ENCODE measurements at places on chromosomes 11 and 22.

GRCh38 chr11:128845334-128845780, 21.7 kb downstream of the KCNJ1 start:
- no peak for DNase-seq

DNA sequence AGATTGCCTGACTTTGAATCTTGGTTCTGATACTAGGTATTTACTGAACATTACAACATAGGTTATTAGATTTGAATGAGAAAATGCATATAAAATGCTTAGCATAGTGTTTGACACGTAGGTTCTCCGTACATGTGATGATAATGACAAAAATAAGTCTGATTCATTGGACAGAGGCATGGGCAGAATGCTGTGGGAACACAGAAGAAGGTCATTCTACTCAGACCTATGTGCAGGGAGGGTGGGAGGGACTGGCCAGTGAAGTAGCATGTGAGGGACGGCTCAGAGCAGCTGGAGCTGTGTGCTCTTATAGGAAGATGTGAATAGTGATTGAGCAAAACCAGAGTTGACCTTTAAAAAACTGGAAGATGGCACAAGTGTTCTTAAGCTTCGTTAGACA, 256.8 kb upstream of the RAG2 start:
- DNase-seq = no peak

GRCh38 chr11:113148652-113149051, 165.7 kb upstream of the TTC12 start:
- no peak for DNase-seq

GRCh38 chr22:42156121-42156520, 25.5 kb upstream of the CYP2D6 start:
- DNase-seq = no peak

DNA sequence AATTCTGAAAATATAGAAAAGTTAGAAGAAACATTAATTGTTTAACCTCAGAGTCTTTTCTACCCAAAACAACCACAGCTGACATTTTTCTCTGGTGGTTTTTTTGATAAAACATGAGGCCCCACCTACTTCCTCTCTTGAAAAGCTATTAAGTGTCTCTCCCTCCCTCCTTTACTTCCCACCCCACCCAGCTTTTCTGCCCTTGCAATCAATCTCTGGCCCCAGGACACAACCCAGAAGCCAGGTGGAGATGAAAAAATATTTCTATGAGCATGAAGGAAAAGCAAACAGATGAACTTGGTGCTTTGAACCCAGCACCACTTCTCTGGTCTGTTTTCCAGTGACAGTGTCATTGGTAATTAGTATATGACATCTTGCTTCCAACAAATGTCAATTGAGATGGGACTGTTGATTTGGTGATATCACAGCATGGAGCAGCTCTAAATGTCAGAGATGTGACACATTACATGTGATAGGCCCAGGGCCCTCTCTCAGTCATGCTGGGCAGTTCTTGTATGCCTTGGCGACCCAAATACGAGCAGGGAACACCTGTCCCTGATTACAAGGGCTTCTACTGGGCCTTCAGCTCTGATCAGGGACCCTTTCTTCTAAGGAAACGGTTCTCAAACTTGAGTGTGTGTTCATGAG, 23.9 kb upstream of the TMPRSS13 start:
- DNase-seq = peak; percentile 34

- DNase-seq = no peak
Observed at GRCh38 chr11:14417186-14417585, 58.2 kb upstream of the RRAS2 start.

GRCh38 chr11:14789879-14790484, 102.0 kb downstream of the CYP2R1 start:
- DNase-seq = no peak

GRCh38 chr11:6393989-6394670, 3.9 kb downstream of the SMPD1 start:
- DNase-seq = no peak

DNA sequence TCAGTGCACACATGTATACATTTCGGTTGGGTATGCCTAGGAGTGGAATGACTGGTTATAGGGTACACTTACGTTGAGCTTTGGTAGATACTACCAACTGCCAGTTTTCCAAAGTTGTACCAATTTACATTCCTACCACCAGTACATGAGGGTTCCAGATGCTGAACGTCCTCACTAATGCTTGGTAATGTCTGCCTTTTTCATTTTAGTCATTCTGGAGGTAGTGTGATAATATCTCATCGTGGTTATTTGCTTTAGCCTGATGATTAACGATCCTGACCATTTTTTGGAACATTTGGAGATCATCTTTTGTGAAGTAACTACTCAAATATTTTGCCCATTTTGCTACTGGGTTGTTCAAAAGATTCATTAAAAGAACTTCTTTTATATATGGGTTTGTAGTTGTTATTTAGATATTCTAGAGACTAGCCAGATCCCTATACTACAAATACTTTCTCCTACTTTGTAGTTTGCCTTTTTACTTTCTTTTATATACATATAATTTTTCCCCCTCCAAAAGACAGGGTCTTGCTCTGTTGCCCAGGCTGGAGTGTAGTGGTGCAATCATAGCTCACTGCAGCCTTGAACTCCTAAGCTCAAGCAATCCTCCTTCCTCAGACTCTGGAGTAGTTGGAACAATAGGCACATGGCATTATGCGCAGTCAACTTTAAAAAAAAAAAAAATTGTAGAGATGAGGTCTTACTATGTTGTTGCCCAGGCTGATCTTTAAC, 62.1 kb downstream of the RBFOX2 start:
- no peak for DNase-seq

DNA sequence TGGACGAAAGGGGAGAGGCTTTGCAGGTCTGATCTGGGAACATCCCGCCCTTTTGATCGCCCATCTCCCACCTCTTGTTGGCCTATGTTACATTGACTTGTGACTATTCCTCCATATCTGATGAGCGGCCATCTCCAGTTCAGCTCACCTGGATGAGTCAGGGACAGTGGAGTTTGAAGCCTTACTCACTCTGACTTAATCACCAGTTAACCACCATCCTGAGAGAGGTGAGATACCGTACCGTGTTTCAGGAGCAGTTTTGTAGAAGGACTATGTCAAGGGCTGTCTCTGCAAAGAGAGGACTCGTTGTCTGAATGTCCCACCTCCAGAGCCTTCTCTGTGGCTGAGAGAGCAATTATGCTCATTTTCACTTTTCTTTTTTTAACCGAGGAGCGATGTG, 771.7 kb downstream of the NTM start:
- no peak for DNase-seq

GRCh38 chr11:119673759-119674336, 55.2 kb downstream of the NECTIN1 start:
- DNase-seq = no peak

- no peak for DNase-seq
Observed at GRCh38 chr11:27361649-27362431, 1.2 kb downstream of the CCDC34 start.

GRCh38 chr11:10048350-10048749, 245.7 kb downstream of the SBF2 start:
- DNase-seq = no peak

DNA sequence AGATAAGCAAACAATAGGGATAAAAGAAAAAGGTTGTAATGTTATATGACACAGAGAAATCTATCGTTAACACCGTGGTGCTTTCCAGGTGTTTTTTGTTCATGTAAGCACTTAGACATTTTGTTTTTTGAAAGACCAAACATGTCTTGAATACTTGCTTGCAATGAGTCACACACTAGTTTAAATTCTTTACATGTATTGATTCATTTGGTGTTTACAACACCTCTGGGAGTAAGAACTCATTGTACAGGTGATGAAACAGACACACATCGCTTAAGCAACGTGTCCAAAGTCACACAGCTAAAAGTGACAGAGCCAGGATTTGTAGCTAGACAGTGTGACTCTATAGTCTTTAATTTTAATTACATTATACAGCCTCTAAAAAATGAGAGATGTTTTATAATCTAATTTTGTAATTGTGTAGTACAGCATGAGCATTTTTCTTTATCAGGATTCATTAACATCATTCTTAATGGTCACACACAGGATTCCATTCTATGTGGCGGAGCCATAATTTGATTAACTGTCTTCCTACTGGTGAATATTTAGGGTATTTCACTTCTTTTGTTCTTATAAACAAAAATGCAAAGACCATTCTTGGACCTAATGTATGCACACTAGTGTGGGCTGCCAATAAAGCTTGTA, 148.8 kb downstream of the DBX1 start:
- DNase-seq = no peak

DNA sequence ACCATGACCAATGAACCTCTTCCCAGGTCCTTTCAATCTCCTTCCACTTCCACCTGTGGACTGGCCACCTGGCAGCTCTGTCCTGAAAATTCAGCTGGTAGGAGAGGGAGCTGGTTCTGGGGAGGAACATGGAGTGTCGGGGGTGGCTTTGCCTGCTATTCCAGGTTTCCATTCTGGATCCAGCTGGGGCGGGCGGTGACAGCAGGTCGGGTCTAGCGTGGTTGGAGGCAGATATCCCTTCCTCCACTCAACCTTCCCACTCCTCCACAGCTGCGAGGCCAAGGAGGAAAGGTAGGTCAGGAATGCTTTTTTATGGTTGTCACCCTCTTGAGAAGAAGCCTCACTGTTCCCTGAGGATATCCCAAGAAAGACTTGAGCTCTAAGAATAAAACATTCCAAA, 3.3 kb downstream of the NRGN start:
- no peak for DNase-seq

DNA sequence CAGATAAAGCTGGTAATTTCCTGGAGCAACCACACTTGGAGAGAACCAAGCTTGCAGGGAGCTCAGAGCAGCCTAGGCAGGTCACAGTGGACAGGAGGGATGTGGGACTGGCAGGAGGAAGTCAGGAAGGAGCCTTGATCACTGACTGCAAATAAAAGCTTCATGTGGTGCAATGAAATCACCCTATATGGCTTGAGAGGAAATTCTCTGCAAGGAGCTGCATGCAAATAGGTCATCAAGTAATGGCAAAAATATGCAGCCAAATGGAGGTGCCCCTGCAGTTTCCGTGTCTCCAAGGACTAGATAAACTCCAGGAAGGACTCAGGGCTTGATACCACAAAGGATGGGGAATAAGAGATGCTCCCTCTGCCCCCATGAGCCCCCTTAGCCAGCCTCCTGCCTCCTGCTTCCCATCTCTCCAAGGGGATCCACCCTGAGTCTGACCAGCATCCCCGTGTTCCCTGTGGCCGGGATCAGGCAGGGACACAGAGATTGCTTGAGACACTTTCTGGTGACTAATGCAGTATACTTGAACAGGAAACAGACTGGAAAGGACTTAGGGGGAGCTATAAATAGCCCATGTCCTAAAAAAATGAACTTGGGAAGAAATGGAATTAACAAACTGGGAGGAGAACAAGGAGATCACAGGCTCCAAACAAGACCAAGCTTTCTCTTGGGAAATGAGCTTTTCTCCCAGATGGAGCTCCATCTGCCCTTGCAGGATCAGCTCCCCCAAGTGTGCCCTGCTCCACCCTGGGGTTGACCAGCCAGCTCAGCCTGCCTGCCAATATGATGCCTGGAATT, 23.9 kb upstream of the MICAL2 start:
- DNase-seq = peak; percentile 90

GRCh38 chr11:20154381-20154780, 5.9 kb downstream of the DBX1 start:
- no peak for DNase-seq
